ENCODE measurements at places on chromosomes 1 and 21.

DNA sequence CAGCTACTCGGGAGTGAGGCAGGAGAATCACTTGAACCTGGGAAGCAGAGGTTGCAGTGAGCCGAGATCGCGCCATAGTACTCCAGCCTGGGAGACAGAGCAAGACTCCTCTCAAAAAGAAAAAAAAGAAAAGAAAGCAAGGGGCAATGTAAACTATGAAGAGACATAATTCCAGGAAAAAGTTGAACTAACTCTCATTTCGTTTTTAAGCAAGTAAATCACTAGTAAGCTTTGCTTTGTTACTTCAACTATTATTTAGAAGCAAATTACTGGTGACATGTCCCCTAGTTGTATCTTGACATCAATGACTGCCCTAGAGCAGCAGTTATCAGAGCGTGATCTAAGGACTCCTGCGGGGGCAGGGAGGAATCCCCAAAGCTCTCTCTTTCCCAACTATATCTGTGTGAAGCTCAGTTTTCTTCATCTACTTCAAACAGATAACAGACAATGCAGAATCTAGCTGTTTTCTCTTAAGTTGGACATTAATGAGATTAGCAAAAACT is 18.7 kb downstream of the CLSTN1 start:
- no peak for DNase-seq

- no peak for DNase-seq
Measured at GRCh38 chr1:185768371-185768770, 34.2 kb downstream of the HMCN1 start.

- DNase-seq, result no peak
Measured at GRCh38 chr1:209619696-209620486, 32.3 kb downstream of the LAMB3 start.

GRCh38 chr1:1857096-1857703 is 33.7 kb downstream of the GNB1 start:
- no peak for DNase-seq

- no peak for DNase-seq
Measured at GRCh38 chr1:223405507-223405906, 12.3 kb downstream of the CCDC185 start.

DNA sequence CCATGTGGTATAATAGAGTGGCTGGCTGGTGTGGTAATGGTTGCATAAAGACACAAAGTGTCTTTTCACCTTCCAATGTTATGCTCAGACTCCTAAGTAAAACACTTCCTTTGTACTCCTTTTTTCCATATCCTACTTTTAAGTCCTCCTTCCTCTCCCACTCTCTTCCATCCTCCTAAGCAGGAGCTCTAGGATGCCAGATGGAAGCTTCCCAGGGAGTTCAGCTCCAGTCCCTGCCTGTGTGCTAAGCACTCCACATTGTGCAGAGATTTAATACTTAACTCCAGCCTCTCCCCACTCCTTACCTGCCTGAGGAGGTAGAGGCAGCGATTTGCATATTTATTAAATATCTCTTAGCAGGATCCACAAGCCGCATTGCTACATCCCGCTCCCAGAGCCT is 60.5 kb upstream of the IGSF21 start:
- no peak for DNase-seq

DNA sequence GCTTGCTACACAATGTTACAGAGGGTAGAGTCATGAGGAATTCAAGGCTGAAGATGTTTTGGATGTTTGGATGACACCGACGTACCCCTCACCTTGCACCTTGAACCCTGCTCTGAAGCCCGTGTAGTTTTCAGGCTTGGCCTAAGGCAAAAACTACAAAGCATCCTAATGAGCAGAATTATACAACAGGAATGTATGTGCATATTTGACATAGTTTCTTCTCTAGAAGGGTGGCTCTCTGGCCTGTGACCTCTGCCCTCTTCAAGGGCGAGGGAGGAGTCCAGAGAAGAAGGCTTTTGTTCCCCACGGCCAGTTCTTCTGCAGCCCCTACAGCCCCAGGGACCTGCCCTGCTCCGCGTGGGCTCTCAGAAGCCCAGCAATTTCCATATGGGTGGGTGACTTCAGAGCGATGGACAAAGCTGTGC is 43.3 kb downstream of the L1TD1 start:
- no peak for DNase-seq

- no peak for DNase-seq
Measured at GRCh38 chr1:109933856-109934711, 23.4 kb downstream of the CSF1 start.

- no peak for DNase-seq
Measured at GRCh38 chr1:27327964-27328363, 6.0 kb downstream of the TMEM222 start.

- peak; percentile 63 for DNase-seq
Measured at GRCh38 chr1:172746091-172746949, 87.4 kb downstream of the FASLG start.

GRCh38 chr1:206608108-206608698 is 4.1 kb downstream of the EIF2D start:
- peak; percentile 52 for DNase-seq

GRCh38 chr1:213464786-213465460 is 413.9 kb downstream of the RPS6KC1 start:
- no peak for DNase-seq
